ENCODE measurements at places on chromosomes 3 and 15. TPM values are rescaled to one million over a fixed set of nuclear protein-coding genes. Genes with fewer than 3 reads are reported as not detected.

CX3CR1 gene
- total RNA-seq: 12.4 TPM

NAALADL2 gene
- not detected for total RNA-seq

GHSR gene
- not detected for total RNA-seq

SV2B gene
- total RNA-seq: 0.02 TPM

All from T-helper 1 cell treated with Interleukin-12 subunit alpha and Interleukin-12 subunit beta and Interleukin-4 antibody, amounts not matched to agents 30 ng/mL and 1 ng/mL, for 36 hours (primary cell).